ENCODE measurements at places on chromosomes 7 and 10.

DNA sequence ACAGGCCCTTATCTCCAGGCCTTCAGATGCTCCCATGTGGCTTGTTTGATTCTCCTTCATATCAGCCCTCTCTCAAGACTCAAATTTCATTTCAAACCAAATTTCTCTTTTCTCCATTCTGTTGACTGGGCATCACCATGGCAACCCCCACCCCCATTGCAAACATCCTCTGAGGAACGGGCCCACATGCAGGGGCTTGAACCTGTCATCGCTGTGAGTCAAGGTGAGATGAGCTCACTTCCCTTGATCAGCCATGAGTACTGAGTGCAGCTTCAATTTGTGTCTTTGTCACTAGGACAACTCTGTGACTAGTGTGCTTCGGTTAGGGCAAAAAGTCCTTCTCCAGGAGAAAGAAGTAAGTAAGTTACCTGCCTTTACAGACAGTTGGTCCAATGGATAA lies 41.9 kb downstream of the CALML3 start:
- no peak for DNase-seq

DNA sequence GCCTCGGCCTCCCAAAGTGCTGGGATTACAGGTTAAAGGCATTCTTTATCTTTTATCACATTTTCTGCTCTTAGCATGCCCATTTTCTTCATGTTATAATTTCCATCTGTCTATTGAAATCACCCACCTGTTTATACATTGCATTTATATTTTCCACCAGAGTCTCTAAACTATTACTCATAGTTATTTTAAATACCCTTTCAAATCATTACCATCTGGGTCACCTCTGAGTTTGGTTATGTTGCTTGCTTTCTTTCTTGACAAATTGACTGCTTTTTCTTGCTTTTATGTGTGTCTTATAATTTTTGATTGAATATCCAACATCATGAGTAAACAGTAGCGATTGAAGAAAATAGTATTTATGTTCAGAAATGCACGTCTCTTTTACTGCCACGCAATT lies 71.4 kb downstream of the TMEM270 start:
- peak; percentile 17 for DNase-seq

DNA sequence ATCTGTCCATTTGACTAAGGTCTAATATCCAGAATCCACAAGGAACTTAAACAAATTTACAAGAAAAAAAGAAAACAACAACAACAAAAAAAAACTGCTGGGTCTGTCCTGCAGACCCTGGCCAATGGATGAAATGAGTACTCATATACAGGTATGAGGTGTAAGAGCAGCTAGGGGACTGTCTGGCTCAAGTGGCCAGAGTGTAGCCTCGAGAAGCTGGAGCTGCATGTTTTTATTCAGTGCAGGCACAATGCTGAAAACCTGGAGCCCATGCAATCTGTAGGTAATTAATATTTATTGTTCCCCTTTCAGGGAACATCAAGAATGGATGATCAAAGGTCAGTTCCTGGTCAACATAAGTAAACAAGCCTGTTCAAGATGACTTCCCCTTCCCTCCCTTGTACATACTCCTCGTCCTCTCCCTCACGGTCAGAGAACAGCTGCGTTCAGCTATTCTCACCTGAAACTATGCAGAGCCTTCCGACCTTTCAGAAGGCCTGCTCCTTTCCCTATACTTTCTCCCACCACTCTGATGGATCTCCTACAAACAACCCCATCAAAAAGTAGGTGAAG lies 15.5 kb downstream of the CYP2C19 start:
- DNase-seq, result no peak

DNA sequence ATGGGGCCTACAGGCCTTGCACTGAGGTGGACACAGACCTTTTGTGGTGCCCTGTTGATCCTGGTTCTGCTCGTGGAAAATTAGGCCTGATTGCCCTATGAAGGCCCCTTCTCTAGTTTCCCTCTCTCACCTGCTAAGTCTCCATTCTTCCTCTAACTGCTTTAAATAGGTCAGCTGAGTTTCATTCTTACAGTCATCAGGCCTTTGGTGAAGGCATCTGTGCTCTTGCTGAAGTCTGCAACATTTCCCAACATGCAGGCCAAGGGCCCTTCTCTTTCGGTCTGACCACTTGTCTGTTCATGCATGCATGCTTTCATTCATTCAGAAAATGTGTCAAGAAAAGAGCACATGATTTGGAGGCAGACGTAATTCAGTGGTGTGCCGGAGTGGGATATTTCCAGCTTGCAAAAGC lies 244.0 kb downstream of the BUB3 start:
- no peak for DNase-seq

DNA sequence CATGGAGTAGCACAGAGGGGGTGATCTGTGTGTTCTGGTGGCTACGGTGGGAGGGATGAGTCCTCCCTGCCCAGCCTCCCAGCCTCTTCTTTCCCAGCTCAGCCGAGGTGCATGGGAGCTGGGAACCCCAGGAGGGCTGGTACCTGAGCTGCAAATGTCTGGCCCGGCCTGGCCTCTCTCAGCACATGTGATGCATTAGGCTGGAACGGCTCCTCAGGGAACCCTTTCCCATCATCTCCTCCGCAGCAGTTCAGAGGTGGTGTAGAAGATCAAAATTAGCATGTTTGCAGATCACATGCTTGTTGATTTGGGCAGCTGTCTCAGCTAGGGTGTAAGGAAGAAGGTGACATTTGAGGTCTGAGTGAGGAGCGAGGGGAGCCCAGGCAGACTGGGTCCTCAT lies 126.6 kb downstream of the EMX2 start:
- no peak for DNase-seq

- DNase-seq, result peak; percentile 74
Observed at GRCh38 chr10:30151581-30152389, 92.4 kb upstream of the JCAD start.

DNA sequence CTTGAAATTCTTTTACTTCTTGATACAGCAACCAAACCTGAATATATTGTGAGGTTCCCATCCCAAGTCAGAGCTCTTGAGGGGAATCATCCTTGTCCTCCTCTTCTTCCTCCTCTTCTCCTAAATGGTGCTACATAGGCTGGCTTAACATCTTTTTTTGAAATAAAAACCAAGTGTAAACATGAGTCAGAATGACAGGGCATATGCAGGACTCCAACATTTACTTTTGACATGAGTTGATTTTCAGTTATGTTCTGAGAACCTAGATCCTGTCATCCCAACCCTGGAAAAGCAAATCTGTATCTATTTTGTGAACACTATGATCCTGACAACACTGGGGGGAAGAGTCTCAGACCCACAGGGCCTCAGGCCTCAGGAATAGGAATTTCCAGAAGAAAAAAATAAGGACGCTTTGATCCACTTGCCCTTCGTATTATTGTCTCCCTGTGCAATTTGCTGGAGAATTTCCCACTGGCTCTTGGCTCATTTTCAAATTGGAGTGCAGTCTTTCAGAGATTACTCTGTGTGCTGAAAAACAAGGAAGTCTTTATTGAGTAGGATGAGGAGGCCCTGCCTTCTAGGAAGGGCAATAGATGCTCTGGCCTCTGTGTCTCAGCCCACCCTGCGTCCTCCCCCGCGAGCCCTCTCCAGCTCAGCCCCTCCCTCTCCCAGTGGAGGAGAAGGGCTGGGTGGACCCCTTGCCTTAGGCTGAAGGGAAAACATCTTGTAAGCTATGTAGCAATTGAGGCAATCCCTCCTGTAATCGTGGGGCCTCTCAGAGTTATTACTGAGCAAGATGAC lies 121.6 kb downstream of the CREB5 start:
- DNase-seq, result peak; percentile 49

DNA sequence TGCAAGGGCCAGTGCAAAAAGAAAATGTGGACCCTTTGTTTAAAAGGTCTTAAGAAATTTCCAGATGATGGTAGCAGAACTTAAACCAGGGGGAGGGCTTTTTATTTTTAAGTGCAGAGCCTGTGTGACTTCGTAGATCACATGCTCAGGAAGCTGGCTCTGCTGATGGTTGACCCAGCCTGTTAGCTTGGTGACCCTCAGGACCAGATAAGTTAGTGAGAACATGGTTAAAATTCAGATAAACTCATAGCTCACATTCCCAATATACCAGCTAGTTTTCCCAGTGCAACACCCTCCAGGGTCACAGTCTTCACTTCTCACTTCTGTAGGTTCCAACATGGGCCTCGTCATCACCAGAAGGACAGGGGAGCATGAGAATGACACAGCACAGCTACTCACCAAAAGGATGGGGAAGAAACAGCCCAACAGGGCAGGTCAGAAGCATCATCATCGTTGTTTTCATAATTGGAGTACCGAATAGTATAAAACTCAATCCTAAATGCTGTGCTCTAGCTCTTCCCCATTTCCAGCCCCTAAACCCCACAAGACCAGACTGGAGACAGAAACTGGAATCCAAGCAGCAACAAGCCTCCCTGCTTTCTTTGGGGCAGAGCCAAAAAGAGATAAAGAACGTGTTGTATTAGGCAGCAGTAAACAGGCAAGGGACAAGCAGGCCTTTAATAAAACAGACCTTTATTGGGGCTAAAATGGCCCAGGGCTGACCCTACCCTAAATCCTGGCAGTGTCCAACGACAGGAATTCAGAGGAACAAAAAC lies 102.2 kb upstream of the ANKRD1 start:
- DNase-seq, result no peak

Data from fibroblast of skin of abdomen (primary cell).